T-helper 17 cell (primary cell): ENCODE measurements at places on chromosomes 7 and 10. TPM values are rescaled to one million over a fixed set of nuclear protein-coding genes. Genes with fewer than 3 reads are reported as not detected.

DNA sequence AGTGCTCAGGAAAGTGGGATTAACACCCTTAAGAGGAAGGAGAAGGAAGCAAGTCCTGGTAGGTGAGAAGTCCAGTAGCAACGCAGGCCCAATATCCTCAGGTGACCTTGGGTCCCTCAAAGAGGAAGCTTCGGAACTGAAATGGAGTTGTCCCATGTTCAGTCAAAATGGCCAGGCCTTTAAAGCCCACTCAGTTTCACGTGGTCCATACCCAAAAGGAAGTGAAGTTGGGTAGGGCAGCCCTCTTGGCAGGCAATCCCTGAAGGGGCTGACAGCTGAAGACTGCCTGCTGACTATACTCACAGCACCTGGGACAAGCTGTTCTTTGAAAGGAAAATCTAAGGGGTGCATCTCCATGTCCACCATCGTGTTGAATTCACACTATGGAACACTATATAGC is 3.0 kb downstream of the GSAP start:
- H3K36me3 ChIP-seq: no peaks in the 10 kb centered on the region
- no peak for DNase-seq
- H3K4me3 ChIP-seq: no peak overlapping the region
- no peak overlapping the region for H3K27ac ChIP-seq
- H3K27me3 ChIP-seq: no peaks in the 10 kb centered on the region

DNA sequence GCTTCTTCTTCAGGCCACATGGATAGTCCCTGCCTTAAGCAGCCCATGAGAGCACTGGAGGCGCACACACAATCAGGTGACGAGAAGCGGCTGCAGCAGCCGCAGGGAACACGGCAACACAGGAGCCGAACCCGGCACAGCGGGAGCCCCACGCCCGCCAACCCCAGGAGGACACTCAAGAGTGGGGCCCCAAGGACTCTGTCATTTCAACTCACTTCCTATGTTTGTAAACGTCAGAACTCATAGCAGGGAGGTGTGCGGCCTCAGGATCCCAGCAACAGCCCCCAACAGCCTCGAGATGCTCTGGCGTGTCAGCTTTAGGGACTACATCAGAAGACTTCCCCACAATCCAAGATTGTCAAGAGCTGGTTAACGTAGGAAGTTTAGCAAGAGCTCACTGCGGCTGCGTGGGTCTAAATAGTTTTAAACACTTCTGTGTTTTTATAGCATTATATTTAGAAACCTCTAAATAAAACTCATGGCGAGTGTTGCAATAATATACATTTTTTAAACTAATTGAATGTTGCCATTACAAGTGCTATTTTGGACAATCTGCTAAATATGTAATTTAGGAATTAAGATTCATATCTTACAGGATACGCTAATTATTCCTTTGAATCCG is 123.4 kb downstream of the MAD1L1 start:
- no peak overlapping the region for H3K4me3 ChIP-seq
- no peak overlapping the region for H3K27ac ChIP-seq
- no peak for DNase-seq
- no peaks in the 10 kb centered on the region for H3K27me3 ChIP-seq
- peaks cover 26% of the 10 kb centered on the region for H3K4me1 ChIP-seq
- H3K36me3 ChIP-seq: no peaks in the 10 kb centered on the region

DNA sequence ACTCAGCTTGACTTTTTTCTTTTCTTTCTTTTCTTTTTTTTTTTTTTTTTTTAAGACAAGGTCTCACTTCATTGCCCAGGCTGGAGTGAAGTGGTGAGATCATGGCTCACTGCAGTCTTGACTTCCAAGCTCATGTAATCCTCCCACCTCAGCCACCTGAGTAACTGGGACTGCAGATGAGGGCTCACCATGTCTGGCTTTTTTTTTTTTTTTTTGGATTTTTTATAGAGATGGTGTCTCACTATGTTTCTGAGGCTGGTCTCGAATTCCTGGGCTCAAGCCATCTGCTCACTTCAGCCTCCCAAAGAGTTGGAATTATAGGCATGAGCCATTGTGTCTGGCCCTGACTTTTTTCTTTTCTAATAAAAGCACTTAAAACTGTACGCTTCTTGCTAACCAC is 358.2 kb upstream of the IGFBP3 start:
- no peaks in the 10 kb centered on the region for H3K36me3 ChIP-seq
- H3K4me3 ChIP-seq: no peak overlapping the region
- H3K27me3 ChIP-seq: no peaks in the 10 kb centered on the region
- DNase-seq: no peak

DNA sequence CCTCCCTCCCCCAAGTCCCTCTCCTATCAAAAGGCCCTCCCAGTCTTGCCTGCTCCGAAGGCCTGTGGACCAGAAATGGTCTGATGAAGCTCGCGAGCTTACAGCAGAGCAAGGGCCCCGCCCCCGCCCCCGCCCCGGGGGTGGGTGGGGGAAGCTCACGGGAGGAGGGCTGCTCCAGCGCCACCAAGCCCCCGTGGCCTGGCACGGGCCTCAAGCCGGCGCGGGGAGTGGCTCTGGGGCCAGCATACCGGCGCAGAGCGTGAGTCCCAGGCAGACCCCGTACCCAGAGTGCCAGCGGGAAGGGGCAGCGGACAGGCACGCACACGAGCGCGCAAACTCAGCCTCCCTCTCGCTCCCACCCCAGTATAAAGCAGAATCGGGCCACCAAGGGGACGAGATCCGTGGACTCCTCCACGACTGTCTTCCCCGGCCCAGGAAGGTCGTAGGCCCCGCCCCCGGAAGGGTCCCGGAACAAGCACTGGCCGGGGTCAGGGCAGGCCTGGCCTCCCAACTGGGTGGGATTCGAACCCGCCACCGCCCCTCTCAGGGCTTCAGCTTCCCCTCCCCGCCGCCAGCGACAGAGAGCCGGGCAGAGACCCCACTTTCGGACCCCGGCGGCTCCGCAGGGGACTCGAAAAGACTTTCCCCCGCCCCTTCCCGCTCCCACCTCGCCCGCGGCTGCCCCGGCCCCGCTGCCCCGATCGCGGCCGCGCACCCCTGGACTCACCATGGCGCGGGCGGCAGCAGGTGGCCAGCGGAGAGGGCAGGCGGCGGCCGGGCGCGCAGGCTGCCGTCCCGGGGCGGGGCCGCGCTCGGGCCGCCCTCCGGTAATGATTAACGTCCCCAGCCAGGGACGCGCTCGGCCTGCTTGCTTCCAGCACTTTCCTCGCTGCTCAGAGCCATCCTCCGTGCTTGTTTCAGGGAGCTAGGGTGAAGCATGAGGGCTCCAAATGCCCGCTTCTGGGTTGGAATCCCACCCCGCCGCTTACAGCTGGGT is at the start of gene PCBD1:
PCBD1 (minus strand) TSS at position 762 of the 997 bp plus-strand sequence; CDS start at position 730, 32 bp downstream.
- peak; percentile 62 for DNase-seq
- peak within 1 kb of the TSS; percentile 88 for H3K4me3 ChIP-seq
- peak within 1 kb of the TSS; percentile 76 for H3K27ac ChIP-seq

GRCh38 chr10:5592070-5592469 is 67.3 kb downstream of the CALML3 start:
- DNase-seq: no peak
- peaks cover 21% of the 10 kb centered on the region for H3K4me1 ChIP-seq
- H3K27me3 ChIP-seq: peaks cover 37% of the 10 kb centered on the region

GRCh38 chr7:24656608-24657007 is 83.4 kb downstream of the PALS2 start:
- H3K4me3 ChIP-seq: no peak overlapping the region
- no peaks in the 10 kb centered on the region for H3K27me3 ChIP-seq
- DNase-seq: no peak
- H3K27ac ChIP-seq: no peak overlapping the region
- peaks cover 2% of the 10 kb centered on the region for H3K36me3 ChIP-seq

GRCh38 chr7:140594131-140594691 is 46.4 kb downstream of the DENND2A start:
- H3K4me3 ChIP-seq: no peak overlapping the region
- H3K4me1 ChIP-seq: peaks cover 13% of the 10 kb centered on the region
- no peak for DNase-seq
- peaks cover 4% of the 10 kb centered on the region for H3K36me3 ChIP-seq
- H3K27me3 ChIP-seq: peaks cover 37% of the 10 kb centered on the region
- no peak overlapping the region for H3K27ac ChIP-seq

- DNase-seq: no peak
- no peak overlapping the region for H3K27ac ChIP-seq
- peaks cover 8% of the 10 kb centered on the region for H3K4me1 ChIP-seq
- peaks cover 15% of the 10 kb centered on the region for H3K27me3 ChIP-seq
- H3K36me3 ChIP-seq: no peaks in the 10 kb centered on the region
- no peak overlapping the region for H3K4me3 ChIP-seq
Measured at GRCh38 chr7:142412551-142413193, 154.8 kb upstream of the PRSS58 start.

DNA sequence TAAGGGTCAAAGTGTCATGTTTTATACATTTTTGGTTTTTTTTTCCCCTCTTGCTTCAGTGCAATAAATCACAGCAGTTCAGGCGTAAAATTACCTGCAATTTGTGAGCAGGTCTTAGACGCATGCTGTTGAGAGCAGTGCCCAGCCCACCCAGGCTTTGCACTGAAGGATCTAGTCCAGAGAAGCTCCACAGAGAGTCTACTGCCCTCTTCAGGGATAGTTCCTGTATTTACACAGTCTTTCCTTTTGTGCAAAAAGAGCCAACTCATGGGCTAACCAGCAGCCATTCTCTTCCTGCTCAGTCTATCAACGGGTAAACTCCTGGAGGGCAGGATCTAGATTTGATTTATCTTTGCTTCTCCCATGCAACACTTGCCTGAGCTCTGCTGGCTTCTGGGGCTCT is 82.2 kb upstream of the NAMPT start:
- no peak overlapping the region for H3K4me3 ChIP-seq
- H3K36me3 ChIP-seq: no peaks in the 10 kb centered on the region
- H3K4me1 ChIP-seq: no peaks in the 10 kb centered on the region
- H3K27ac ChIP-seq: no peak overlapping the region
- no peak for DNase-seq

DNA sequence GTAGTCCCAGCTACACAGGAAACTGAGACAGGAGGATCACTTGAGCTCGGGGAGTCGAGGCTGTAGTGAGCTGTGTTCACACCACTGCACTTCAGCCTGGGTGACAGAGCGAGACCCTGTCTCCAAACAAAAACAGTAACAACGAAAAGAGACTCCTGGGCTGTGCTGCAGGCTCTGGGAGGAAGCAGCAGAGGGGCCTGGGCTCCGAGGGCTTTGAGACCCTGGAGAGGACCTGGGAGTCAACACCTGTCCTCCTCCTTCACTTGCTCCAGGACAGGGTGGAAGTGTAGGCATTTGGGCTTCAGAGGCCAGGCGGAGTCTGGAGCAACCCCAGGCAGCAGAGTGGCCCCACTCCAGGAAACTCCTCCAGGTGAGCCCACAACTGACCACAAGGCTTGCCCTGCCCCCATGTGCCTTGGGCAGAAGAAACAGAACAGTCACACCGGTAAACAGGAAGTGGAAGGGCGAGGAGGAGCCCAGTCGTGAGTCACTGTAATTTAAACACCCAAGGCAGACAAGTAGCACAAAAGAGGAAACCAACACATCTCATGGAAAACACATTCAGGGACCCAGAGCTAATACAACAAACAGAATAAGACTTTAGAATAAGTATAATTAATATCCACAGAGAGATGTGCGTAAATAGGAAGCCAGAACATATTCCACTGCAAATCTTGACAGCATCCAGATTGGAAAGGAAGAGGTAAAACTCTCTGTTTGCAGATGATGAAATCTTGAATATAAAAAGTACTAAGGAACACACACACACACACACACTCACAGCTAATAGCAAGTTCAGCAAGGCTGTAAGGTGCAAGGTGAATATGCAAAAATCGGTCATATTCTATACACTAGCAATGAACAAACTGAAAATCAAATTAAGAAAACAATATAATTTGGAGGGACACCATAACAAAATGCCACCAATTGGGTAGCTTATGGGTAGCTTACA is 20.5 kb upstream of the RASGEF1A start:
- no peaks in the 10 kb centered on the region for H3K27me3 ChIP-seq
- peaks cover 2% of the 10 kb centered on the region for H3K36me3 ChIP-seq
- H3K4me1 ChIP-seq: peaks cover 28% of the 10 kb centered on the region
- DNase-seq: no peak
- peak overlapping the region; percentile 91 for H3K4me3 ChIP-seq

- H3K36me3 ChIP-seq: peaks cover 3% of the 10 kb centered on the region
- peak; percentile 69 for DNase-seq
- H3K4me3 ChIP-seq: peak overlapping the region; percentile 96
- peaks cover 55% of the 10 kb centered on the region for H3K27me3 ChIP-seq
Measured at GRCh38 chr7:55255496-55256445, 109.4 kb upstream of the LANCL2 start.

DNA sequence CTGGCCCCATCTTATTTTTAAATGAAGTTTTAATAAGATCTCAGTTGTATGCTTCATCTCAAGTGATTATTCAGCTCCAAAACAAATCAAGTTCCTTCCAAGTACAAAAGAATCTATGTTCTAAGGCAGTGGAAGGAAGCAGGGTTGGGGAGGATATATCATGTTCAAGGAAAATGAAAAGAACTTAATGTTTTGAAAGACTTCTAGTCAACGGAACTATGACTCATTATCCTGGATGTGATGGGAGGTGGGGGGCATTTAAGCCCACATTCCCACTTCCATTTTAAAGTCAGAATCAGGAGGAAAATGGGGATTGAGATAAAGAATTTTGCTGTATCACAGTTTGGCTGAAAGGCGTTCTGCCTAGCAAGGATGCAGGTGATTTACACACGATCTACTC is 59.4 kb downstream of the FANK1 start:
- no peak overlapping the region for H3K27ac ChIP-seq
- DNase-seq: no peak
- no peaks in the 10 kb centered on the region for H3K27me3 ChIP-seq
- H3K4me3 ChIP-seq: no peak overlapping the region
- no peaks in the 10 kb centered on the region for H3K4me1 ChIP-seq

- H3K4me3 ChIP-seq: no peak overlapping the region
- H3K27me3 ChIP-seq: peaks cover 36% of the 10 kb centered on the region
- peaks cover 3% of the 10 kb centered on the region for H3K4me1 ChIP-seq
- peaks cover 2% of the 10 kb centered on the region for H3K36me3 ChIP-seq
- no peak for DNase-seq
Measured at GRCh38 chr10:529468-530230, 159.8 kb downstream of the DIP2C start.

- DNase-seq: no peak
- H3K27ac ChIP-seq: no peak within 1 kb of the TSS
- peaks cover 6% of the 10 kb centered on the region for H3K36me3 ChIP-seq
- H3K4me1 ChIP-seq: peaks cover 2% of the 10 kb centered on the region
Measured at GRCh38 chr10:96358851-96359540, at the start of gene OPALIN. OPALIN (minus strand) TSS chr10:96359002; CDS start chr10:96358896, 106 bp downstream.

Gene CASTOR2
- 7.0 TPM for total RNA-seq

Gene IQUB
- total RNA-seq: 0.16 TPM

Gene PON1
- total RNA-seq: not detected

Gene BCCIP
- total RNA-seq: 44.9 TPM

Gene GIMAP8
- 8.1 TPM for total RNA-seq

Gene CABCOCO1
- total RNA-seq: not detected

Gene GJC3
- total RNA-seq: not detected
